ENCODE measurements at places on chromosomes 12 and 14.

- no peak for DNase-seq
Measured at GRCh38 chr14:69632164-69632563, 20.8 kb downstream of the SUSD6 start.

DNA sequence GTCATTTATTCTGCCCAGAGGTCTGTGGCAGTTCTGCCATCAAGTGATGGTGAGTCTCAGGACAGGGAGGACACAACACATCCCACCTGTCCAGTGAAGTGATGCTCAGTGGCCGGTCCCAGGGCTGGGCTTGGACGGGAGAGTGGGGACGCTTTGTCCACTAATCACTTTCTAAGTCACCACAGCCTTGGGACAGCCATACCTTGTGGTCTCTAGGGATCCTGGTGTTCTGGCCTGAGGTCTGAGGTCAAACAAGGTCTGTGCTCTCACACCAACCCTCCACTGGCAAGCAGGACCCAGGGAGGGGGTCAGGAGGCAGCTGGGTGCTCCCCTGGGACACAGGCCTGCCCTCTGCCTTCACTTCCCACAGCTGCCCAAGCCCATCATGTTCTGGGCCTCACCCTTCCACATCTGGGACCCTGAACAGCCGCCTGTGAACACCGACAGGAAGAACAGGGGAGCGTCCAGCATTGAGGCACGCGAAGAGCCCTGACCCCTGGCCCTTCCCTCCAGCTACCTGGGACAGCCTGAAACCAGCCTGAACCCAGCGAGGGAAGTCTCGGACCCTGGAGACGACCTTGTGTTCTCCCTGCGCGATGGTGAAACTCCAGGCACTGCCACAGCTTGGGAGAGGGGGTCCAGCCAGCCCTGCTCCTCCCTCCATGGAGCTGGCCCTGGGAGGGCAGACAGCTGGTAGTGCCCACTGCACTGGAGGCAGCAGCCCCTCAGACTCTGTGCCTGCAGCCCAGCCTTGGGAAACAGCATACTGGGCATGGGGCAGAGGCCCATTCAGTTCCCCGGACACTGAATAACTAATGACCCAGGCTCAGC lies 19.7 kb upstream of the GPR132 start:
- DNase-seq: no peak

DNA sequence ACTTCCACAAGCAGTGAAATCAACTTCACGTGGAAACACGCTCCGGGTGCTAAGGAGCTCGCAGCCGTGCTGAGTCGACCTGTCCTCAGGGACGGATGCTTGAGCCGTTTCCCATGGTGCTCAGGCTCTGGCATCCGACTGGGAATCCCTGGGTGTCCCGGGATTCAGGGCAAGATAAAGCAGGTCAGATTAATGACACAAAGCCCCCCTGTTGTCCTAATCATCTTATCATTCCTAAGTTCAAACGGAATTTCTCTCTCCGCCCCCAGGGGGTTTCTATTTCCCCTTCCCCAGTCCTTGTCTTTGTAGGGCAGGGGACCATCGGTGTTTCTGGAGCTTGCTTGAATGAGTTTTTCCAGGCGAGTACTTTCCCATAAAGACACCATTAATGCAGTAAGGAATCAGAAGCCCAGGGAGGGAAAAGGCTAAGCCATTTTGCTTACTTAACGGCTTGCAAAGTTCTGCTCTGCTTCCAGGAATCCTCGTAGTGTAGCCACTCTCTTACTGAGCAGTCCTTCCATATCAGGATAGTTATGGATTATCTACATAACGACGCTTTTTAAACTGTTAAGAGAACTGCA lies 116.5 kb downstream of the TMEM132C start:
- DNase-seq: no peak

DNA sequence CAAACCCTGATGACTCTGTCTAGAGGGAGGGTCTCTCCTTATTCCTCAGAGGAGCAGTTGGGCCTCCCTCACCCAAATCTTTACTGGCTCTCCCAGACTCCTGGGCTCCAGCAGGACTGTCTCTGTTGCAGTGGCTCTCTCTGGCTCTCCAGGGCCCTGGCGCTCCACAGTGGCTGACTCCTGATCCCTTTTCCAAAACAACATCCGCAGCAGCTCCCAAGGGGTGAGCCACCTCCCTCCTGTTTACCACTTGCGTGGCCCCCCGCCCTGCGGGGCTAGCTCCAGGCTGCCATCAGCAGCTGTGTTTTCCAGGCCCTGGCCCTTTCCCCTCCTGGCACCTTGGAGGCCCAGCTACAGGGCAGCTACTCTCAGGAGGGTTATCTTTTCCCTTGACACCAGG lies 123.5 kb downstream of the CALM1 start:
- no peak for DNase-seq

- no peak for DNase-seq
Measured at GRCh38 chr14:99677231-99678140, 6.6 kb upstream of the CYP46A1 start.

DNA sequence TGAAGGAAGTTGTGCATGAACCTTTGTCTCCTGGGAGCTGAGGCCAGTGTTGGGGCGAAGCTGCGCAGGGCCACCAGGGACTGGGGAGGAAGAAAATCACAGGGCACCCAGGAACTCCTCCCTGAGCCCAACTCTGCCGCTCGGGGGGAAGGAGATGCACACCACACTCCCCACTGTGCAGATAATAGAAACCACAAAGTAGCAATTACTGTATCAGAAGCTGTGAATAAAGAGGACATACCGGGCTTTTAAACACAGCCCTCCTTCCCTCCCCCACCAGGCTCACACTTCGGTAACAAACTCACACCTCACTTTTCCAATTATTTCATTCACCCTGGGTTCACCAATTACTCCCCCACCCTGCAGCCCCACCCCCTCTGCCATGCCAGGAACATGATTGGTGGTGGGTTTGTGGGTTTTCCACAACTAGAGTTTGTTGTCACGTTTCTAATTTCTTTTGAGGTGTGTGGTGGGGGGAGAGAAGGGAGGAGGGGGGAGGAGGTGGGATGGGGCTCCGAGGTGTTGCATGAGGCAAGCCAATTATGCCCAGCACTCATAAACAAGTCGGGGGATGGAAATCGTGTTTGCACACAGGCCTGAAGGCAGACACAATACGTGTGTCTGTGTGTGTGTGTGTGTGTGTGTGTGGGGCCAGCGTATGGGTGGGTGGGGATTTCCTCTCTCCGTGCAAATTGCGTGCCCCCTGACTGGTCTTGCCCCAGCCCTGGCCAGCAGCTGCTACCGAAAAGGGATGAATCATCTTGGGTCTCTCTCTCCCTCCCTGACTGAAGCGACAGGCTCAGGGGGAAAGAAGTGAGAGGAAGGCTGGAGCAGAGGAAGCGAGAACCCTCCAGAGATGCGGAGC lies 103.3 kb downstream of the RBM19 start:
- no peak for DNase-seq

GRCh38 chr14:98293576-98293975 lies 978.4 kb downstream of the BCL11B start:
- DNase-seq: no peak

DNA sequence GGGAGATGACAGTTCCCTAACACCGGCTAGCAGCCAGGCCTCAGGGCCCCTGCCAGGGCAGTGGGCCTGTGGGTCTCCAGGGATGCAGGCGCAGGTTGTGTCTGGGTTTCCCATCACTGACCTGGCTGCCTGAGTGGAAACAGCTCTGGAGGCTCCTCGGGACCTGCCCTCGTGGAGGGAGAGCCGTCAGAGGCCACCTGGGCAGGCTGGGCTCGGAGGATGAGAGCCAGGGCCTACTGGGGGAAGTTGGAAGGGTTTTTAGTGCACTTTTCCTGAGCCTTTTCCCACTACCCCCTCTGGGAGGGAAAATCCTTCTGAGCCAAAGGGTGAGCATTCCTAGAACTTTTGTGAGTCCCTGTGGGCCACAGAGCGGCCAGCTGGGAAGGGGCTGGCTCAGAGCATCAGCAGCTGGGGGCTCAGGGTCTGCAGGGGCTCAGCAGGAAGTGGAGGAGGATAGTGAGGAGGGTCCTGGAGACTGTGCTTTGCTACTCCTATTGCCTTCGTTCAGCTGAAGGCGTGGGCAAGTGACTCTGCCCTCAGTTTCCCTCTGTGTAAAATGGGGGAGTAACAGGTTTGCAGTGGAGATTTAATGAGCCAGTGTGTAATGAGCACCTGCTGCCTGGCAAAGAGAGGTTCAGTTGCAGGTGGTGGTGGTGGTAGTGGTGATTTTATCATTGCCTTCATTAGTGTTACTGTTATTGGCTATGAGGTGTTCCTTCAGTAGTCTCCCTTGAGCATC lies 1.8 kb downstream of the SH2B3 start:
- DNase-seq: no peak

DNA sequence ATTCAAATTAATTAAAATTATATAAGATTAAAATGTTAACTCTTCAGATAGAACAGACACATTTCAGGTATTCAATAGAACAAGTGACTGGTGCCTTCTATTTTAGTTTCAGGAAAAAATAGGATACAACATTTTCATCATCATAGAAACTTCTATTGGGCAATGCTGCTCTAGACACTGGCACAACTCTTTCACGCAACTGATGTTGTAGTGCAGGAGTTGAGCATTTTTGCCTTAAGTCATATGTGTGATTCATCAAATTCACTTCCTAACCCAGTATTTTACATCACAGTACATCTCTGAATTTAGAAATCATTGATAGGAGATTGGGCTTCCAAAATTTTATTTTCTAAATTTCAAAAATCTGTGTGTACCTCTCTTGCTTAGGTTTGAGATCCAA lies 215.4 kb upstream of the DIO2 start:
- DNase-seq: no peak

DNA sequence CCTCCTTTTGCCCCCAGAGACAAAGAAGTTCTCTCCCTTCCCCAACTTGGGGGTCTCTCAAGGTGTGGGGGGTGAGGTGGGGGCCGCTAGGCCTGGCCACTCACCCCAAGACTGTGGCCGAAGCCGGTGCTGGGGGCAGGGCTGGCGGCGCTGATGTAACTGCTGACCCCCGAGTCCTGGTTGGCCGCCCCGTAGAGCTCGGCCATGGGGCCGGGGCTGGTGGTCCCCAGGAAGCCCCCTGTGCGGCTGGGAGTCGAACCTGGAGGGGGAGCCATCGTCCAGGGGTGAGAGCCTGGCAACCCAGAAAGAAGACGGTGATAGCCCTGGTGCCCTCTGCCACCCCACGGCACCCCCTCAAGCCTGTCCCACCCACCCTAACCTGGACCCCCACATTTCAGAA lies 18.5 kb upstream of the PLA2G1B start:
- DNase-seq: no peak

Data from CD4-positive, alpha-beta T cell (primary cell).